ENCODE measurements at places on chromosomes 16 and 17.
A peak's percentile ranks its signal among the peaks of the same experiment; 100 is the strongest.

- no peak for DNase-seq
Observed at GRCh38 chr17:1957037-1957436, 68.1 kb downstream of the RTN4RL1 start.

GRCh38 chr16:64356267-64356666, 765.6 kb downstream of the CDH11 start:
- no peak for DNase-seq

DNA sequence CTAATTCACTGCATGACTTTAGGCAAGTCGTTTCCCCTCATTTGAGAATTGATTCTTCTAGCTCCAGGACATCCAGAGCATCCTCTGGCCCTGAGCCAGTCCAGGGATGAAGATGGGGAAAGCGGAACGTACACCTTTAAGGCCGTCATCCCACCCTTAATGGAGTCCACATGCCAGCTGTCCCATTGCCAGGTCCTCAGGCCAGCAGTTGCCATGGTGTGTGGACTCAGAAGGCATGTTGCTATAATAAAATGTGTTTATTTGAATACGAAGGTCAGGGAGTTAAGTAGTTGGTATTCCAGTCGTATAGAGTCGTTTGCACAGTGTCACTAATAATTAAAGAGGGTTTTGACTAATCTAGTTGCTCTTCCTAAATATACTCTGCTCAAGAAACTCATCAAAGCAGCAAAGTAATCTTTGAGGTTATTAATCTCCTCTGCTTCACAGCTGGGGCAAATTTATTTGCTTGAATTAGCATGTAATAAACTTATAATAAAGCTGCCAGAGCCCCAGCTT, 30.4 kb downstream of the CCDC182 start:
- DNase-seq, result no peak

GRCh38 chr16:10521681-10522274, 58.6 kb downstream of the EMP2 start:
- peak; percentile 3 for DNase-seq

- no peak for DNase-seq
Observed at GRCh38 chr16:1330931-1331711, 2.3 kb upstream of the BAIAP3 start.

GRCh38 chr17:7440834-7441195, 1.5 kb downstream of the FGF11 start:
- DNase-seq, result no peak

DNA sequence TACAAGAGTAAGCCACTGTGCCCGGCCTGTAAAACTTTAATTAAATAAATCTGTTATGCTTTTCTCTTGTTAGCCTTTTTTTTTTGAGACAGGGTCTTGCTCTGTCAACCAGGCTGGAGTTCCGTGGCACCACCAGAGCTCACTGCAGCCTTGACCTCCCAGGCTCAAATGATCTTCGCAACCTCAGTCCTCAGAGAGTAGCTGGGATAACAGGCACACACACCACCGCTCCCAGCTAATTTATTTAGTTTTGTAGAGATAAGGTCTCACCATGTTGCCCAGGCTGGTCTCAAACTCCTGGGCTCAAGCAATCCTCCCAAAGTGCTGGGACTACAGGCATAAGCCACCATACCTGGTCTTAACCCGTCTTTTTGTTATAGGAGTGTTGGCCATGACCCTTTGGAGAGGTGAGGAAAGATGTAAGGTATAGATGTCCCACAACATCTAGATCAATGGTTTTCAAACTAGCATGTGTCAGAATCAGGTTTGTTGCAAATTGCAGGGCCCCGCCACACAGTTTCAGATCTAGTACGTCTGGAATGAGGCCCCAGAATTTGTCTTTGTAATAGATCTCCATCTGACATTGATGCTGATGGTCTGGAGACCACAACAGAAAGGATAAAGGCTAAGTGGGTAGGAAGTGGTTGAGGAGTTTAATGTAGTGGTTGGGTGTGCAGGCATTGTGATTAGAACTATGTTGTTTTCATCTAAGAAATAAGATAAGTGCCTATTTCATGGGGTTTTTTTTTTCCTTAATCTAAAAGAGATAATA, 4.3 kb upstream of the GGA2 start:
- DNase-seq, result no peak

DNA sequence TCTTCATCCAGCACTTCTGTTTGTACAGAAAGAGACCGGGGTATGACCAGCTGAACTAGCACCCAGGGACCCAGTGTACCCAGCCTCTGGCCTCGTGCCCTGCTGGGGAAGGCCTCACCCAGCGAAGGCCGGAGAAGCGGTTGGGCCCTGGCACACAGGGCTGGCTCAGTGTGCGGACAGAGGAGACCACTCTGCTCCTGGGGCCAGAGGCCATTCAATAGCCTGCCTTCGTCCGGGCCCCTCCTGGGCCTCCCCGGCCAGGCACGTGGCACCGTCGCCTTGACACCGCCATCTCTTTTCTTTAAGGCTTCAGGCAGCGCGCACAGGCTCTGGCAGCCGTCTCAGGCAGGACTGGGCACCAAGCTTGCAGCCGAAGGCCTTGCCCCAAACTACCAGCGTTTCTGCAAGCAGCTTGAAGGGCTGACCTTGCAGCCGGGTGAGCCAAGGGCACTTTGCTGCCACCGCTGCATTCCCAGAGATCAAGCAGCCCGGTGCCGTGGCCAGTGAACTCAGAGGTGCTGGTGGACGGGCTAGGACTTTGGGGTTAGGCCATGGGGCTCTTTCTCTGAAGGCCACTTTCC, 8.0 kb downstream of the TAX1BP3 start:
- no peak for DNase-seq

DNA sequence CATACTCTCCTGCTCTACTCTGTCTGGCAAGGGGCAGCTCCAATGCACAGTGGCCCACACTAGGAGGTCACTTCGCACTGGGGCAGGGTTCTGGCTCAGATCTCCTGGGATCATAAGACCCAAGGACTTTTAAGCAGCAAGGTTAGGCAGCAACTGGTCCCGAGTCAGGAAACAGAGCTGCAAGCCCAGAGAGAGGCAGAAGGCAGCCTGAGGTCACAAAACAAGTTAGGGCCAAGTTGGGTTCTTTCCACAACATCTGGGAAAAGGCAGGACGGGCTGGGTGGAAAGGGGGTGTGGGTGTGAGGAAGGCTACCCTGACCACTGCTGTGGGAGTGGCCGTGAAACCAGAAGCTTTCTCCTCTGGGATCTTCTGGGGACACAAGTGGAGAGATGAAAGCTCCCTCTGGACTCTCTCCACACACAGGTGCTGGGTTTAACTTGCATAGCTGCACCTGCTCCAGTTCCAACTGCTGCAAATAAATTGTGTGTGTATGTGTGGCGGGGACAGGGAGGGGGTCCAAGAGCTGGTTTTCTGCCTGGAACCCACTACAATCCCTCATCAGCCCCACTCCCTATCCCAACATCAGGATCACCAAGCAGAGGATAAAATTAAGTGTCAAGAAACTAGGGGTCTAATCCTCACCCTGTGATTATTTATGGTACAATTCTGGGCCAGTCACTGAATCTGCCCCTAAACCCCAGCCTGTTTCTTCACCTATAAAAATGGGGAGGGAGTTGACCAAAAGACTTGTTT, 8.0 kb upstream of the TSPOAP1 start:
- no peak for DNase-seq

DNA sequence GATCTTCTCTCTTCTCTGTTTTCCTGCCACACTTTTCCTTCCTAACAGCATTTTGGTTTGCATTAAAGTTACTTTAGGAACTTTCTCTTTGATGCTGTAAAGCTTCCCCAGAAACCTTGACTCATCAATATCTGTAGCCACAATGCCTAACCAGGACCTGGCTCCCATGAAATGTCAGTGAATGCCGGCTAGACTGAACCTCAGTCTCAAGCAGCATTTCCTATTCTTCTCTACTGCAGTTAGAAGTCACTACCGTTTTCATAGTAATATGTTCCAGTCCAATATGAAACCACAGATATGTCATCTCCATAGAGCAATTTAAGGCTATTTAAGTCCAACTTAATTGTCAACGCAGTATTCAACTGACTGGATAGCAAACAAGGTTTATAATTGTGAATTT, 28.9 kb downstream of the ITFG1 start:
- DNase-seq, result no peak

- no peak for DNase-seq
Observed at GRCh38 chr16:73504591-73505575, 457.0 kb upstream of the ZFHX3 start.

- no peak for DNase-seq
Observed at GRCh38 chr17:64459284-64459747, 10.4 kb downstream of the MILR1 start.

- DNase-seq, result no peak
Observed at GRCh38 chr16:73713778-73714495, 582.7 kb upstream of the PSMD7 start.

GRCh38 chr17:58626905-58627304, 64.9 kb downstream of the TEX14 start:
- no peak for DNase-seq

DNA sequence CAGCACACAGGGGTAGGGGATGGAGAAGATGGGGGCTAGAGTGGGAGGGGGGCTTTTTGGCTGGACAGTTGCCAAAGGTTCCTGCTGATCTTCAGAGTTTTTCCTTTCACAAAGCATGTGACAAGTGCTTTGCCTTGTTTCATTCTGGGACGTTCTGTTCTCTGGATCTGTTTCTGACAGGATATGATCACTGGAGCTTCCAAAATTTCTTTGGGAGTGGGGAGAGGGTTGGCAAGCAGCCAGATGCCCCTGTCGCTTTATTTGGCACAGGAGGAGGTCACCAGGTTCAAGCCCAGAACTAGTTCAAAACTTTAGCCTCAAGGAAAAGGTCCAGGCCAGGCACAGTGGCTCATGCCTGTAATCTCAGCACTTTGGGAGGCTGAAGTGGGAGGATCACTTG, 68.5 kb upstream of the TBX2 start:
- DNase-seq, result no peak

DNA sequence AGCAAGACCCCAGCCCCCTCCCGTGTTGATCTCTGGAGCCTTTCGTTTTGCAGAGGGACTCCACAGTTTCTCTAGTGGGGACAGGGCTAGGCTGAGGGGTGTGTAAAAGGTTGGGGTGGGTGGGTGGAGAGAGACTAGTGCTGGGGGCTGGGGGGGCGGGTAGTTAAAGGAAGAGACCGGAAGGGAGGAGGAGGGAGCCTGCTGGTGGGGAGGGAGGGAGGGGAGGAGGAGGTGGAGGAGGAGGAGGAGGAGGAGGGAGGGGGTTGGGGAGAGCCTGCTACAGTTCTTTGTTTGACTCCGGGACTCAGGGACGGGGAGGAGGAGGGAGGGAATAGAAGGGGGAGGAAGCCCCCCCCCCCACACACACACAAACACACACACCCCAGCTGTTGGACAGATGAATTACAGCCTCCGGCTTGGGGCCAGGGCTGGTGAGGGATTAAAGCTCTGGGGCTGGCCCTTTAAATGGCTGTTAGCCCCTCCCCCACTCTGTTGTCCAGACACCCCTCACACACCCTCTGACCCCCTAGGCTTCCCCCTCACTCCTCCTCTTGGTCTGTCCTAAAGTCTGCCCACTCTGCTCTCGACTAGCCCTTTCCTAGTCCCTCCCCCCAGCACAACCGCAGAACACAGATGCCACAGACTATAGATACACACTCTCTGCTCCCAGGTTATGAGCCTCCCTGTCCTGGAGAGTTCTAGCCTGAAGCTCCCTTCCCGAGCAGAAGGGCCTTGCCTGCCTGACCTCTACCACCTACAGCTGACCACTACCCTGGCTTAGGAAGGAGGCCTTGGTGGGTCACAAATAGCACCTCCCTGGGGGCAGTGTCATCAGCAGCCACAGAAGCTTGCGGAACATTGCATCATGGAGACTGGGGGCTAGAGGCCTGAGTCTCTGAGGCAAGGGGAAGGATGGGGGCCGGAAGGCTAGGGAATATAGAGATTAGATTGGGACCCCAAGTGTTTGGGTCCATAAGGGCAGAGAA, 4.4 kb downstream of the KDM6B start:
- peak; percentile 55 for DNase-seq

DNA sequence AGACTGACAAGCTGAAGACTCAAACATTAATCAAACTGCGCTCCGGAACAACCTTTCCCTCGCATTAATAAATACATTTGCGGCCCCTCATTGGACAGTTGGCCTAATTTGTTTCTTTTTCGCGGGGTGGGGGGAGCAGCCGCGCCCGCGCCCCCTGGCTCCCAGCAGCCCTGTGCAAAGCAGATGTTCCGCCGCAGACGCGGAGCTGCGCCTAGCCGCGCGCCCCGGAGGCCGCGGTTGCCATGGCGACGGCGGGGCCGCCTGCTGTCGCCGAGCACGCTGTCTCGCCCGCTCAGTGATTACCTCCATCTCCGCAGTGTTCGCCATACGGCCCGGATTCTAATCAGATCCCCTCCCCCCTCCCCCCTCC, 25.5 kb downstream of the COPZ2 start:
- peak; percentile 46 for DNase-seq

GRCh38 chr17:44130693-44131349, 7.4 kb upstream of the HDAC5 start:
- no peak for DNase-seq

DNA sequence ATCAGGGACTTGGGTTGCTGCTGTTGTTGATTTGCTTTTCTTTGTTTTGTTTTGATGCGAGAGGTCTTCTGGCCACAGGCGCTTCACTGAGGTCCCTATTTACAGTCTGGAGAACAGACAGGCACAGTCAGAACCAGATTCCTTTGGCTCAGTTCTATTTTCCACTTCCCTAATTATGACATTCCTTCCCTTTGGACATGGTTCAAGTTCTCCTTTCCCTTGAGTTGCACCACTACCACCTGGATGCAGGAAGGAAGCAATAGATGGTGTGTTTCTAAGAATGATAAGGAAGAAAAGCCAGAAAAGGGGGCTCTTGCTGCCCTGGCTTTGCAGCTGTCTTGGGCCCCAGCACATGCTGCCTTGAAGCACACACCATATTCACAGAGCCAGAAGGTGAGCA, 160.6 kb downstream of the MAF start:
- DNase-seq, result no peak

GRCh38 chr17:14715561-14715960, 414.7 kb downstream of the HS3ST3B1 start:
- no peak for DNase-seq

- DNase-seq, result no peak
Observed at GRCh38 chr16:281660-282255, 1.2 kb upstream of the PDIA2 start.

DNA sequence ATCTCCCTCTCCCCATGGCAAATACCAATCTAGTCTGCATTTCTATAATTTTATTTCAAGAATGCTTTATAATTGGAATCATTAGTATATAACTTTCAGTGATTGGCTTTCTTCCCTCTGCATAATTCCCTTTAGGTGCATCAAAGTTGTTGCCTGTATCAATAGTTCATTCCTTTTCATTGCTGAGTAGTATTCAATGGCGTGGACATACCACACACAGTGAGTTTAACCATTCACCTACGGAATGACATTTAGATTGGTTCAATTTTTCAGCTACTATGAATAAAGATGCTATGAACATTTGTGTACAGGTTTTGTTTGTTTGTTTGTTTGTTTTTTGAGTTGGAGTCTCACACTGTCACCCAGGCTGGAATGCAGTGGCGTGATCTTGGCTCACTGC, 9.7 kb downstream of the OTOA start:
- no peak for DNase-seq

GRCh38 chr16:997440-998051, 16.0 kb downstream of the SOX8 start:
- DNase-seq, result peak; percentile 81

GRCh38 chr17:34930283-34930682, 31.0 kb downstream of the CCT6B start:
- DNase-seq, result no peak
